ENCODE measurements at places on chromosomes 7 and 10.

GRCh38 chr10:3791974-3792633 lies 7.1 kb upstream of the KLF6 start:
- DNase-seq, result no peak

DNA sequence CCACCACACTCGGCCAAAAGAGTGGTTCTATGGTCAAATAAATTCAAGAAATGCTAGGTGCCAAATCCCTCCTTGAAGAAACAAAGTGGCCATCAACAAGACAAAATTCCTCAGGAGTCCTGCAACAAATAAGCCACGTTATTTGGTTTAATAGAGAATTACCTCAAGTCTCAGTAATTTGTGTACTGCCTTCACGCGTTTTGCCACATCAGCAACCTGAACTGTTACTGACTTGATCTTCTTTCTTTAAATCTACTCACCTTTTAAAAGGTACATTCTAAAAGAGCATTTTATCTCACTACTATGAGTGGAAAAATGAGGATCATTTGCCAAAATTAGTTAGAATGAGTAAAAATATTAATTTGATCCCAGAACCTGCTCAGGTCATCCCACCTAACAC lies 34.6 kb upstream of the LCOR start:
- DNase-seq, result no peak

GRCh38 chr10:113049881-113050280 lies 99.8 kb downstream of the TCF7L2 start:
- no peak for DNase-seq

GRCh38 chr10:12606461-12606860 lies 257.1 kb downstream of the CAMK1D start:
- no peak for DNase-seq

DNA sequence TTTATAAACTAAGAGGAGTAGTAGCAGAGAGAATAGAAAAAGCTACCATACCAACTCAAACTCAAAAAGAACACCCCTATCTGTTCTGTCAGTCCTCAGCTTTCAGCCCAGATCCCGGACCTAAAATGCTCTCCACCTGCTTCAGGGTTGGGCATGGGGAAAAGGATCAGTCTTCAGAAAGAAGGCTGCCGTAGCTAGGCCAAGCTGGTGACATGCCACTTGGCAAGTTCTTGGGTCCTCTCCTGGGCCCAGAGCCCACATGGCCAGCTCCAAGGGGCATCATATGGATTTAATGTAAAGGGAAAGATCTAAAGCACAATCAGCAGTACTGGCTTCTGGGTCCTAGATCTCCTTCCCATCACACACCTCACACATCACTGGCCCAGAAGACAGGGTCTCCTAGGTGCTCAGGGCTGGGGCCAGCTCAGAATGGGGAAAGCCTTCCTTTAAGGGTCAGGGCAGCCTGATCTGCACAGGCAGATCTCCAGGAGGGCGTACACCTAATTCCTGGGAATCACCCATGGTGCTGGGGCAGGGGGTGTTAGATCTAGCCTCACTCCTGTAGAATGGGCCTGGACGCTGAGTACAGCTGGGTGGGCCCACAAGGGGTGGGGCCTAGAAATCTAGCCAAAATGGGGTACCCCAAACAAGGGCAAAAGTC lies 2.5 kb downstream of the VAX1 start:
- no peak for DNase-seq

DNA sequence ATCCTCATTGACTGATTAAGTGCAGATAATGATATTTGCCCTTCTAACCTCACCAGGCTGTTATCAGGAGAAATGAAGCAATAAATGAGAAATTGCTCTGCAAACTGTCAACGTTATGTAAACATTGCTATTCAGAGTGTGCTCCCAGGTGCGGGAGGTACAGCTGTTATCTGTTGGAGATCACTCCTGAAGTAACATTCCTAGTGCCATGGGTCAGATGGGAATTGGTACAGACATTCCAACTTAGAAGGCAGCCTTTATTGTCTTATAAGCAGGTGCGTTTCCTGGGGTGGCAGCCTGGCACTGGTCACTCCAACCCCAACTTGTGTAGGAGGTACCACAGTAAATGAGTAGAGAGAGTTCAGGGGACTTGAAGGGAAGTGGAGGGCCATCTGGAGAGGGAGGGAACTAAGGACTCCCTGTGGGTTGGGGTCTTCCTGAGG lies 36.8 kb downstream of the HK1 start:
- no peak for DNase-seq

- no peak for DNase-seq
These were observed 127.5 kb downstream of the ABCA13 start for GRCh38 chr7:48298779-48299178.

DNA sequence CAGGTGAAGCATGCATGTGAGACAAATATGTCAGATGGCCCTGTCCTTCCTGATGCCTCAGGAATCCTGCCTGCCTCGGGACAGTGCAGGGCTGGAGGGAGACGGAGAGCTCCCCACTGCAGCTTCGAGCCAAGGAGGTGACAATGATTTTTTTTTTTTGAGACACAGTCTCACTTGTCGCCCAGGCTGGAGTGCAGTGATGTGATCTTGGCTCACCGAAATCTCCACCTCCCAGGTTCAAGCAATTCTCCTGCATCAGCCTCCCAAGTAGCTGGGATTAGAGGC lies 68.8 kb downstream of the OAT start:
- no peak for DNase-seq

DNA sequence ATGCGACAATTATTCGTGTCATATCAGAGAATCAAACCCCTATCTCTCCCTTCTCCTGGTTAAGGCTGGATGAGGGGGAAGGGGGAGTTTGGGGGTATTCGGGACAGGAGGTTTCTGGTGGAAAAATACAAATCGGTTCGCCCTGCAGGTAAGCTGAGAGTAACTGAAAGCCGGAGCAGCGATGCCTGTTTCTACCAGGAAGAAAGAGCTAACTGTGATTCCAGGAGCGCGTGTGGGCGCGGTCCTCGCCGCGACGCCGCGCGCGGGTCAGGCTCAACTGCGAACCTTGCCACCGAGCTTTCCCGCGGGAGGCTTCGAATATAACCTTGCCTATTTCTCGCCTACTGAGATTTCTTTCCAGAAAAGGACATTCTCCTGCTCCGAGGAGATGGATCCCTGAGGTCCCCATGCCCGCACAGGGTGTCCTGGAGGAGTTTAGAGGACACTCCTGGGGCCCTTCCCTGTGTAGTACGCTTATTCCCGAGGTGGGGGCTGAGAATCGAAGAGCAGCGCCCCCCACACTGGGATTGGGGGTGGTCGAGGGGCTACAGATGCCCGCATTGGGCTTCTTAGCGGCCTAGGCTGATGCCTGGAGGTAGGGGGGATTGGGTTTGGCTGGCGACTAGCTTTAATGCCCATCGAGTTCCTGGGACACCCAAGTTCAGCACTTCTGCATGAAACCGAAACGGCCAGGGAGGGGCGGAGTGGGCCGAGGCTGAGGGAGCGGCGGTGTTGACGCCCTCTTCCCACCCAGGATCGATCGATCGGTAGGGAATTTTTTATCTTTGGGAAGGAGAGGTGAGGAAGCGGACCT lies 13.0 kb upstream of the DLX6 start:
- no peak for DNase-seq

DNA sequence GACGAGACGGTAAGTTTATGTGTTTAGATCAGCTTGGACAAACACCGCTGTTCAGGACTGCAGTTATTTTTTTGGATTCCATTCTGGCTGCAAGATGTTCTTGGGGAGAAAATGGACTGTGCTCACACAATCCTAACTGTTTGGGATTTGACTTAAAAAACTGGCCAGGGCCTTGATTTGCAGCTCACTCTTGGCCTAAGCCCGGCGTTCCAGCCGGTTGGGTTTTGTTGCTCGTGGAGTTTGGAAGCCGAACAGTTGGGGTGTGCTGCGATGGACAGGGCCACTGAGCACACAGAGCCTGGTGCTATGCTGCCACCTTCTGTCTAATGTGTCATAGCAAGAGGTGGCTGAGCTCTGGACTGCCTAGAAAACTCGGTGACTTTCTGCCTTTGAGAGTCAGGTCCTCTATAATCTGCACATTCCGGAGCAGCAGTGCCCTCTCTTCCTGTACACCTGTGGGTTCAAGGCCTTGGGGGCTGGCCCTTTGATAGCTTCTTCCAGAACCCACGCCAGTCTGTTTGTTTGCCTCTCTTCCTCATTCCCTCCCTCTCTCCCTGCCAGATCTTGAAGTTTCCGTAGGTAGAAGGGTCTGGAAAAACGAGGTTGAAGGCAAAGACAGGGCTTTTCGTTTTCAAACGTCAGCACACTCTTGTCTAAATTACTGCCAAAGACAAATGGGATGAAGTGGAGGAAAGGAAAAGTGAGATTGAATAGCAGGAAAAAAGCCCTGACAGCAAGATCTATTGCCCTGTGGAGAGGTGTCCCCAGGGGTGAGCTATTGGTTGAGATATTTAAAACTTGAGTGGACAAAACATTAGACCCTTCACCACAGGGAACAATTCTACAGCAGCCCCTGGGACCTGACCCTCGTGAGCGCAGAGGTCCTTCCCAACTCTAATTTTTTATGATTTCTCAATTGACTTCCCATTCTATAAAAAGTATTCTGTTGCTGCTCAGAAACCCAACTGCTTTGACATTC lies 167.5 kb upstream of the HABP2 start:
- DNase-seq, result peak; percentile 86

DNA sequence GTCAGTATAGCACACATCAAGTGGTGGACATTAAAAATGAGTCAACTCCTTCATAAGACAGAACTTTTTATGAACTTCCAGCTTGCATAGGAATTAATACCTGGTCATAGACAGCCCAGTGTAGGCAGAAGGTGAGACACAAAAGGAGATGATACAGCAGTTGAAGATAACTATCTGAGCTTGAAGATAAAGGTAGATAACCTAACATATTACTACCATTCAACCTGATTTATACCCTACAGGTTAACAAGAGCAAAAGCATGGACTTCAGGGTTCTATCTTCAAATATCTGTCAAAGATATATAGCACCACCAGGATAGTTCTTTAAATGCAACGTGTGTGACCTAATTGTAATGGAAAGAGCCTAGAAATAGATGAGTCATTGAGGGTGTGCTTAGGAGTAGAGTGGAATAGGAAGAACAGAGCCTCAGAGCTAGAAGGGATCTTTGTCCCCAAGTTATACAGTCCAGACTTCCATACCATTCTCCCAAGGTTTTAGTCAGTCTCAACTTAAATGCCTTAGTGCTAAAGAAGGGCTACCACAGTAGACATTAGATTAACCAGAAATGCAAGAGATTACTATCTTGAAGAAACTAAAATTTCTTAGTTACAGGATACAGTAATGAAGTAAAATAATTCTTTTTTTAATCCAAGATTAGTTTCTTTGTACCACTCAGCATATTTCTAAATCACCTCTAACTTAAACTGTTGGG lies 9.2 kb downstream of the ZNF800 start:
- no peak for DNase-seq

GRCh38 chr7:70214071-70214470 lies 615.8 kb downstream of the AUTS2 start:
- no peak for DNase-seq

- no peak for DNase-seq
These were observed 261.1 kb upstream of the RNF32 start for GRCh38 chr7:156379324-156380070.

GRCh38 chr7:43249823-43250145 lies 137.3 kb downstream of the HECW1 start:
- DNase-seq, result no peak

- DNase-seq, result no peak
These were observed 8.3 kb downstream of the LSM5 start for GRCh38 chr7:32481921-32482320.

DNA sequence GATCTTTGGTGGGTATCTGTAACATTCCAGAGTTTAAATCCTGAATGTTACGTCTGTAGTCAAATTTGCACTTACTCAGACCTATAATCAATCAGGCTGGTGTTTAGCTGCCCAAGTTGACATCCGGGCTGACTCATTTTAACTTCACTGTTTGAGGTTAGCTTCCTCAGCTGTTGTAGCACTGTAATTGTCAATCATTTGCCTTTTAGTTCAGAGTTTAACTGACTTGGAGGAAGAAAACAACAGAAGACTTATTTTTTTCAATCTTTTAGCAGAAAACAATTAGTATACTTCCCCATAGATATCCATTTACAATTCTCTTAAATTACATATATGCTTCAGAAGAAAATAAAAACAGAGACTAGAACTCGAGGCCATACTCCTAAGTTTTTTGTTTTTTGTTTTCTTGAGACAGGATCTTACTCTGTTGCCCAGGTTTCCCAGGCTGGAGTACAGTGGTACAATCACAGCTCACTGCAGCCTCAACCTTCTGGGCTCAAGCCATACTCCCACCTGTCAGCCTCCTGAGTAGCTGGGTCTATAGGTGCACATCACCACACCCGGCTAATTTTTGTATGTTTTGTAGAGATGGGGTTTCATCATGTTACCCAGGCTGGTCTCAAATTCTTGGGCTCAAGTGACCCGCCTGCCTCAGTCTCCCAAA lies 38.5 kb upstream of the LRRC17 start:
- no peak for DNase-seq

DNA sequence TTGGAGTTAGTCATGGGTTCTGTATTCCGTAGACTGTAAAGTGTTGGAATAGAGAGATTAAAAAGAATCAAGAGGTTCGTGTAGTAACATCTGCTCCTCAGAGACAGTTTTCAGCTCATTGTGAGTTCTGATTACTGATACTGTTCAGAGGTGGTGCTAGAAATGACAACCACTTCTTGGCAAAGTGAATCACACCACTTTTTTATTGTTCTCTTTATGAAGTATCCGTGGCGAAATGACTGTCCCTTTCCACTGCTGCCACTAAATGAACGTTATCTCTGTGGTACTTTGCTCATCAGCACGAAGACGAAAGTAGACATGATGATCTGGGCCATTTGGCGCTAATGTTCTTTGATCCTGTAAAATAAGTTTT lies 860 bp downstream of the RPP30 start:
- DNase-seq, result no peak

DNA sequence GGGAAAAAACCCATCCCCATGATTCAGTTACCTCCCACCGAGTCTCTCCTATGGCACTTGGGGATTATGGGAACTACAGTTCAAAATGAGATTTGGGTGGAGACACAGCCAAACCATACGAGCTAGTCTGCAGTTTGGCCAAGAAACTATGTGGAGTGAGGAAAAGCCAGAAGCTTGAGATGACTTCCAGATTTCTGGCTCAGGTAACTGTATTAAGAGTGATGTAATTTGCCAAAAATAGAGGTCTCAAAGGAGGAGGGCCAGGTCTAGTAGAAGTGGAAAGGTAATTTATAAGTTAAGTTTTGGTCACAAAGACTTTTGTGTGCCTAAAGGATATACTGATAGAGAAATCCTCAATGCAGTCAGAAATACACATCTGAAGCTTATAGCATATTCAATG lies 279.7 kb upstream of the MGMT start:
- DNase-seq, result no peak

GRCh38 chr7:29593459-29593858 lies 29.8 kb downstream of the PRR15 start:
- no peak for DNase-seq

- DNase-seq, result peak; percentile 32
These were observed 2.9 kb upstream of the TMEM72 start for GRCh38 chr10:44908066-44908749.

- no peak for DNase-seq
These were observed 17.0 kb downstream of the CDK14 start for GRCh38 chr7:90613088-90613498.

GRCh38 chr10:69458430-69459100 lies 7.3 kb downstream of the TSPAN15 start:
- DNase-seq, result no peak
